ENCODE measurements at places on chromosomes 1 and 21.

GRCh38 chr1:238955934-238956333 is 430.4 kb upstream of the CHRM3 start:
- no peak for DNase-seq

- DNase-seq = no peak
These were observed 48.9 kb upstream of the CAPZB start for GRCh38 chr1:19534281-19534680.

- no peak for DNase-seq
These were observed 19.7 kb downstream of the STPG1 start for GRCh38 chr1:24393892-24394291.

DNA sequence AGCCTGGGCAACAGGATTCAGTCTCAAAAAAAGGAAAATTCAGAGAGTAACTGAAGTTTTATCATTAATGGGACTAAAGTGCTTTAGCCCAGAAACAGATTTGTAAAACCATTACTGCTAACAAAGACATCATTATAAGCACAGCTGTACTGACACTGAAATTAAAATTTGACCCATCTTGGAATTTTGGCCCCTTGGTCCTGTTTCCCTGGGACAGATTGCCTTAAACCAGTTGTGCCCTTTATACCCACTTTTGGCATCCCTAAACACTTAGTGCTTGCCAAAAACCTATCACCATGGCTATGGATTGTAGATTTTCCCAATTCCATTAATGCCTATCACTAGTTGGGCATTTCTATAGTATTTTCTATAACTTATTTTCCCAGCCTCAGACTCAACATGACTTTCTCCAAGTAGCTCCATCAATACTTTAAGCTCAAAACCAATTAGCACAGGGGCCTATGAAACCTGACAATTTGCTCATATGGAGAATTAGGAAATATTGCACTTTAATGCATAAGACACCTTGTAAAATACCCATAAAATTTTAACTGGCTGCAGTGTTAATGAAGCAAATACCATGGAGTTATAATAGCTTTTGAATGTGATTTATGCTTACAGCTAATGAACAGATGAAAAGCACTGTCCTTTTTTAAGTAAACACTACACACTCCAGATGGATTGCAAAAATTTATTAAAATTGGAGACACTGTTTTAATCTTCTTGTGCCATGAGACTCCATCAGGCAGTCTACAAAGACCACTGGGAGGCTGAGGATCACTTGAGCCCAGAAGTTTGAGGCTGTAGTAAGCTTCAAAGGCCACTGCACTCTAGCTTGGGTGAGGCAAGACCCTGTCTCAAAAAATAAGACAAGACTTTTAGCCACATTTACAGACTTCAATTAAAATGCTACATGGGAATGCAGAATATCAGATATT is 4.3 kb downstream of the GAS5 start:
- DNase-seq = peak; percentile 16

- DNase-seq = no peak
These were observed 36.9 kb downstream of the WDR64 start for GRCh38 chr1:241688940-241689368.

DNA sequence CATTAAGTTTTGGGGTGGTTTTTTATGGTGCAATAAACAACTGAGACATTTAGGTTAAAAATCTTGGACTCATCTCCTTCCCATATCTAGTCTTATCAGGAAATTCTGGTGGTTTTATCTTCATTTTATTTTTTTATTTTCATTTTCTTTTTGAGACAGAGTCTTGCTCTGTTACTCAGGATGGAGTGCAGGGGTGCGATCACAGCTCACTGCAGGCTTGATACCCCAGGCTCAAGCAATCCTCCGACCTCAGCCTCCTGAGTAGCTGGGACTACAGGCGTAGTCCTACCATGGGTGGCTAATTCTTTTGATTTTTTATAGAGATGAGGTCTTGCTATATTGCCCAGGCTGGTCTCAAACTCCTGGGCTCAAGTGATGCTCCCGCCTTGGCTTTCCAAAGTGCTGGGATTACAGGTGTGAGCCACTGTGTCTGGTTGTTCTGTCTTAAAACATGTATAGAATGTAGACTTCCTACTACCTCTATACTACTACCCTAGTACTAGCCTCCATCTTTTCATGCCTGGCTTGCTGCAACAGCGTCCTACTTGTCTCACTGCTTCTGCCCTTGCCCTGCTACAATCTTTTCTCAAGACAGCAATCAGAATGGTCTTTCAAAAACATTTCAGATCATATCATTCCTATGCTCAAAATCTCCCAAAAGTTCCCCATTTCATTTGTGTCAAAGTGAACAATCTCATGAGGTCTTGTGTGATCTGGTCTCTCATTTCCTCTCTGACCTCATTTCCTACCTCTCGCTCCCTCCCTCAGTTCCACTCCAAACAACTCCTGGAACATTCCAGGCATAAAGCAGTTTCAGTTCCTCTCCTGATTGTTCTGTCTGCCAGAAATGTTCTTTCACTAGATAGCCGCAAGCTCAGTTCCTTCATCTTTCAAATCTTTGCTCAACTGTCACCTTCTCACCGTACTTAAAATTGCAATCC is 5.9 kb upstream of the FCGR2A start:
- peak; percentile 35 for DNase-seq

GRCh38 chr1:43418858-43419257 is 29.2 kb downstream of the SZT2 start:
- no peak for DNase-seq

- peak; percentile 37 for DNase-seq
These were observed 35.4 kb downstream of the VANGL1 start for GRCh38 chr1:115677182-115677555.

- no peak for DNase-seq
These were observed 138.8 kb downstream of the GIPC2 start for GRCh38 chr1:78184460-78185072.
